ENCODE measurements at places on chromosomes 4 and X.
A peak's percentile ranks its signal among the peaks of the same experiment; 100 is the strongest.

DNA sequence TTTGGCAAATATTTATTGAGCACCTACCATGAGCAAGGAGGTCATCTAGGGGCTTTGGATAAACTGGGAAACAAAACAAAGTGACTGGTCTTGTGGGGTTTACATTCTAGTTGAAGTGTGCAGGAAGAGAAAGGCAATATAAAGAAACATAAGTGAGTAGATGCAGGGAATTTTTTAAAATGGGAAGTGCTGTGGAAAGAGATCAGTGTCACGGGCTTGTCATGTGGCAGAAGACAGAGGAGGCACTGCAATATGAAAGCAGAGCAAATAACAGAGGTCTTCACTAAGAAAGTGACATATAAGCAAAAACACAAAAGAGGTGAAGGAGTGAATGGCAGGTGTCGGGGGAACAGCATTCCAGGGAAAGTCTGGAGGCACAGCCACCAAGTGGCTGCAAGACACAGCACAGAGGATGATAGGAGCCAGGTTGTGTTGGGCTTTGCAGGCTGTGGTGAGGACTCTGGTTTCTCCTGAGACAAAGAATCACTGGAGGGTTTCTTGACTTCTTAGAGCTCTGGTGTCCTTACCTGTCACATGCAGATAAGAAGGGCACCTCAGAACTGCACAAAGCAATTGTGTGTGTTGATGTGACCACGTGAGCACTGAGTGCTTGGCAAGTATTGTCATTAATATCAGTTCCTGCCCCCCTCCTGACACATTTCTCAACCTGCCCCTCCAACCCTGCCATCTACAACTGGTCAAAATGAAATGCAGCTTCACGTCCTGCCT, 143.5 kb downstream of the TSPAN5 start:
- no peak overlapping the region for H3K27ac ChIP-seq
- H3K27me3 ChIP-seq = no peaks in the 10 kb centered on the region
- DNase-seq = no peak
- peaks cover 1% of the 10 kb centered on the region for H3K36me3 ChIP-seq
- no peak overlapping the region for H3K4me3 ChIP-seq

DNA sequence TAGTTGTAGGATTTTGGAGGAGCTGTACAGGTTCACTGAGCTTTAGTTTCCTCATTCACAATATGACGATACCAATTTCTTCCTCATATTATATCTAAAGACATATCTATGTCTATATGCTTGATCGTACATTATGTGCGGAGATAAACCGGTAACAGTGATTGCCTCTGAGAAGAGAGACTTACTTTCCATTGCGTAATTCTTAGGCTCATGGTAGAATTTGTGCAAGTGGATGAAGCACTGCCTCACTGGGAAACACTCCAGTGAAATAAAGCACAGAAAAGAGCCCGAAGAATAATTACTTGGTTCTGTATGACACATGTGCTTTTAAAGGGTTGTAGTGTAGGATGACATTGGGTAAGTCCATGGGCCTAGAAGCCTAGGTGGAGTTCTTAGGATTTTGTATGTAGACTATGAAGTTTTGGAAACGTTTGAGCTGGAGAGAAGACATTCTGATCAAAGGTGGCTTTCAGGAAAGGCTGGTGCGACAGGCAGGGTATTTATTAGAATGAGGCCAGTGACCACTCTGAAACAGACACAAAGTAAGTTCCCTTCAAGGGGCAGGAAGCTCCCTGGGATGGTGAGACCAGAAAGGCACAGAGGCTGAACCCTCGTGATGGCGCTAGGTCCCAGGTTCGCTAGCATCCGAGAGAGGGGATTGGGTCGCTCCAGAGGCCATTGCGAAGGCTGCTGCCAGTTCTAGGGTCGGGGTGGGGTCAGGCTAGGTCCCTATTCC, 649 bp upstream of the VBP1 start:
- peak overlapping the region; percentile 59 for H3K27ac ChIP-seq
- H3K4me3 ChIP-seq = peak overlapping the region; percentile 77
- no peak for DNase-seq
- peaks cover 4% of the 10 kb centered on the region for H3K4me1 ChIP-seq

DNA sequence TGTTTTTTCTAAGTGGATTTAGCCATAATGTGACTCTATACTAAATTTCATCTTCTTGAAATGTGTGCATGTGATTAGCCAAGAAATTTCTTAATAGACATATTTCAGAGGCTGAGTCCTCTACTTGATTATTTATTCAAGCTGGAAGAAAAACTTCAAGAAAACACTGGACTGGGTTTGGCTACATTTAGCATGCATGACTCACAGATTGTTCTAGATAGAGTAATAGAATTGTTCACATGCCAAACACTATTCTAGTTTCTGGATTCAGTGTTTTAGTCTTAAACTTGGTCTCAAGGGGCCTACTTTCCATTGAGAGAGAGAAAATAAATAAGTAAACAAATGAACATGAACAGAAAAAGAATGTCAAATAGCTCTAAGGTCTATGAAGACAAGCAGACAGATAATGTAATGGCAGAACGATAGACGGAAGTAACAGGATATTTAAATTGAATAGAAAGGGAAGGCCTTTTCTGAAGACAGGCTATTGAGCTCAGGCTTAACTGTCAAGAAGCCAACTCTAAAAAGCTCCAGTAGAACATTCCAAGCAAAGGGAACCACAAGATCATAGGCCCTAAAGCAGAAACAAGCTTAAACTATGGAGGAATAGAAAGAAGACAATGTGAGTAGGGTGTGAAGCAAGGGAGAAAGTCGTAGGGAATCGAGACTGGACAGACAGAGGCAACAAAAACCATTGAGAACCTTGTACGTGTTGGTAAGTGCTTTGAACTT, 104.6 kb downstream of the TMEM144 start:
- peak overlapping the region; percentile 63 for H3K27ac ChIP-seq
- no peaks in the 10 kb centered on the region for H3K36me3 ChIP-seq
- H3K4me3 ChIP-seq = no peak overlapping the region
- no peaks in the 10 kb centered on the region for H3K27me3 ChIP-seq

DNA sequence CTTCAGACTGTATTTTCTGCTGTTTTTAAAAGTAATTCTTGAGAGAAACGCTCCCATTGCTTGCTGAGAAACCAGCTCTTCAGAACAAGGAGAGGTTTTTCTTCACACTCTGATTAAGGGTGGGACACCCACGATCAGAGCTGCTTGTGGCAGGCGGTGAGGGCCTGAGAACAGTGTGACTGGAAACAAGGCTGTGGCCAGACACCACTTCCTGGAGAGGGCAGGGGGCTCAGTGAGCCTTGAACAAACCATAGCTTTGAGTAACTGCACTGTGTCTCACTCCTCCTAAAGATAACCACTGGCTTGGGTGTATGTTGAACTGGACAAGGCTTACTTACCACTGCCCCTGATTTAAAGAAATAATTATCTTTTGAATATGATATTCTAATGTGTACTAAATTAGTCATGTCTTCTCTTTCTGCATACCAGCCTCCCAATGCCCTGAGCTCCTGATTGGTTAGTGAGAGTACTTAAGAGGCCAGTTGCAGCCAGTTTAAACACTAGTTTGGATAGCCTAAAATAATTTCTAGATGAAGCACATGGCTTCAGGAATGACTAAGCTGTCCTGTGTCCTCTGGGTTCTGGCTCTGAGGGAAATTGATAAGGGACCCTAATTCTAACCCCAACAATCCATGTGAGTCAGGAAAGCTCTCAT, 3.7 kb upstream of the GPR82 start:
- H3K36me3 ChIP-seq = no peaks in the 10 kb centered on the region
- DNase-seq = no peak
- no peaks in the 10 kb centered on the region for H3K4me1 ChIP-seq
- no peaks in the 10 kb centered on the region for H3K27me3 ChIP-seq
- H3K4me3 ChIP-seq = no peak overlapping the region

DNA sequence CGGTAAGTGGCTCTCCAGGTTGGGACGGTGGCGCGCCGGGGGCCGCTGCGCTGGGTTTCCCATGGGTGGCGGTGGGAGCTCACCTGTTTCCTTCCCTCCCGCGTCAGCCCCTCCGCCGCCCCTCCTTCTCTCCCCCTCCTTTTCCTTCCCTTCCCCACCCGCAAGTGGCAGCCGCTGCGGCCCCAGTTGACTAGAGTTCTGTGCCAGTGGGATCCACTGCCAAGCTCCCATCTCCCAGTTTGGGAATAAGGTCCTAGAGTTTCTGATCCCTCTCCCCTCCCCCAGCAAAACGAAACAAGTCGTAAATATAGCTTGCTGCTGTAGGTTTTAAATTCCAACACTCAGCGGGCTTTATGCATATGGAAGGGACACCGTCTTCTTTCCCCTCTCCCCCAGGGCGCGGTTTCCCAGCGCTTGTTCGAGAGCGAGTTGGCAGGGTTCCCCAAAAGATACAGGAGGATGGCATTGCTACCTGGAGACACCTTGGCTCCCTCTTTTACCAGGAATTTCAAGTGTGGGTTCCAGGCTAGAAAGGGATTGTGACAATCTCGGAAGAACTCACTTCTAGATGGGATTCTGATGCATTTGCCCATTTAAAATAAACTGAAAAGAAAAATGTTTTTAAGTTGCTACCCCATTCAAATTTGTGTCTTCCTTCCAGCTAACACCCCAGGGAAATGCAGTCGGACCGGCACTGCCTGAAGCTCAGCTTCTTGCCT, 1.2 kb downstream of the TLL1 start:
- DNase-seq = no peak
- peaks cover 15% of the 10 kb centered on the region for H3K4me1 ChIP-seq
- H3K27ac ChIP-seq = peak overlapping the region; percentile 62
- H3K36me3 ChIP-seq = no peaks in the 10 kb centered on the region

- H3K4me1 ChIP-seq = peaks cover 4% of the 10 kb centered on the region
- H3K27me3 ChIP-seq = no peaks in the 10 kb centered on the region
- no peak overlapping the region for H3K4me3 ChIP-seq
- no peak overlapping the region for H3K27ac ChIP-seq
Observed at GRCh38 chrX:38192007-38192810, 28.5 kb downstream of the SRPX start.

DNA sequence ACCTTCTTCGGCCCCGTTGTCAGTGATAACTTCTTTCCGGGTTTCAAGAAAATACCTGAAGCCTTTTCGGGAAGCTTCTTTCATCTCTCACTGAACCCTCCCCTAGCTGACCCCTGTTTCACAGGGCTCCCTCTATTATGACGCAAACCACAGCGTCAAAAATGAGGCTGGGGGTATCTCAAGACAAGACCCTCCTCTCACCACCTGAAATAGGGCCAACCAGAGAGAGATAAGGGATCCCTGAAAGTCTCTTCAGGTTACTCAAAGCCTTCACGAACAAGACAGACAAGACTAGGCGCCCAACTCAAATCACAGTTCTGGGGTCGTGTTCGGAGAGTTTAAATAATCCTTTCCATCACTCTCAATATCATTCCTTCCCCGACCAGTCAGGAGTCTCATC, 1.2 kb downstream of the PHF8 start:
- DNase-seq = no peak
- no peaks in the 10 kb centered on the region for H3K27me3 ChIP-seq
- H3K27ac ChIP-seq = peak overlapping the region; percentile 89
- peaks cover 2% of the 10 kb centered on the region for H3K4me1 ChIP-seq
- H3K4me3 ChIP-seq = peak overlapping the region; percentile 84

GRCh38 chr4:81905971-81906370, 434.3 kb upstream of the RASGEF1B start:
- H3K27ac ChIP-seq = no peak overlapping the region
- DNase-seq = no peak
- H3K4me3 ChIP-seq = no peak overlapping the region
- H3K4me1 ChIP-seq = no peaks in the 10 kb centered on the region
- no peaks in the 10 kb centered on the region for H3K36me3 ChIP-seq
- H3K27me3 ChIP-seq = no peaks in the 10 kb centered on the region

DNA sequence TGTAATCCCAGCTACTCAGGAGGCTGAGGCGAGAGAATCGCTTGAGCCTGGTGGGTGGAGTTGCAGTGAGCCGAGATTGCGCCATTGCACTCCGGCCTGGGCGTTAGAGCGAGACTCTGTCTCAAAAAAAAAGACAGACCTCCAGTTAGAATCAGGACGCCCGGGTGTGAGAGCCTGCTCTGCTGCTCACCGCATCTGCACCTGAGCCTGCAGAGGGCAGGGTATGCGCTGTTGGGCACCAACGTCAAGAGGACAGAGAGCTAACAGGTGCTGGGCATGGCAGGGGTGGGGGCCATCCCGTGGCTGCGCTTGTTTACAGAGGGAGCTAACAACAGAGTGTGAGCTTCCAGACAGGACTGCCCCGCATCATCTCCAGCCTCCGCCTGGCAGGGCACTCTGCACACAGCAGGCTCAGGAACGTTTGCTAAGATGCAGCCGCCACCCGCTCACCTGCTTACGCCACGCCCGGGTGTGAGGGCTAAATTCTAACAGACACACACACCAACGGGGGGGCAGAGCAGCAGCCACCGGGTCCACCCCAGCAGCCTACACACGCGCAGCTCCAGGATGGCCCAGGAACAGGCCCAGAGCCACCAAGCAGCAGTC, 50.0 kb upstream of the CPLX1 start:
- H3K4me1 ChIP-seq = no peaks in the 10 kb centered on the region
- no peaks in the 10 kb centered on the region for H3K27me3 ChIP-seq
- H3K27ac ChIP-seq = no peak overlapping the region
- no peak for DNase-seq
- H3K36me3 ChIP-seq = peaks cover 28% of the 10 kb centered on the region

GRCh38 chrX:112473654-112474053, 206.1 kb downstream of the LHFPL1 start:
- H3K27me3 ChIP-seq = no peaks in the 10 kb centered on the region
- H3K4me1 ChIP-seq = no peaks in the 10 kb centered on the region
- no peaks in the 10 kb centered on the region for H3K36me3 ChIP-seq
- DNase-seq = no peak
